ENCODE measurements at places on chromosomes 4 and X. TPM values are rescaled to one million over a fixed set of nuclear protein-coding genes. Genes with fewer than 3 reads are reported as not detected.

- DNase-seq, result no peak
Measured at GRCh38 chrX:54540289-54540688, 10.3 kb downstream of the GNL3L start.

GRCh38 chr4:28073860-28074555 is 1213.4 kb downstream of the STIM2 start:
- no peak for DNase-seq

- DNase-seq, result no peak
Measured at GRCh38 chrX:136030303-136031191, 45.3 kb downstream of the SLC9A6 start.

DNA sequence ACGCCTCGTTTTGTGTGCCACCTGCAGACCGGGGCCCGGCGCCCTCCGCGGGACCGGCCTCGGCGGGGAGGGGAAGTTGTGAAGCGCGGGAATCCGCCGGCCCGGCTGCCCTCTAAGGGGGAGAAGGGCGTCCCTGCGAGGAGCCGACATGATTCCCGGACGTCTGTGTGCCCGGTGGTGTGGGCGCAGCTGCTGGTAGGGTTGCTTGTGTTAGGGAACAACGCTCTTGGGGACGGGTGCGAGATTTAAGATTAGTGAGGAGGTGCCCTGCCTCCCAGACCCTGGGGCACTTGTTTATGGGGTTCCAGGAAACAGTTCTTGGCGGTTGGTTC is 627 bp downstream of the CDKN2AIP start:
- DNase-seq, result no peak

DNA sequence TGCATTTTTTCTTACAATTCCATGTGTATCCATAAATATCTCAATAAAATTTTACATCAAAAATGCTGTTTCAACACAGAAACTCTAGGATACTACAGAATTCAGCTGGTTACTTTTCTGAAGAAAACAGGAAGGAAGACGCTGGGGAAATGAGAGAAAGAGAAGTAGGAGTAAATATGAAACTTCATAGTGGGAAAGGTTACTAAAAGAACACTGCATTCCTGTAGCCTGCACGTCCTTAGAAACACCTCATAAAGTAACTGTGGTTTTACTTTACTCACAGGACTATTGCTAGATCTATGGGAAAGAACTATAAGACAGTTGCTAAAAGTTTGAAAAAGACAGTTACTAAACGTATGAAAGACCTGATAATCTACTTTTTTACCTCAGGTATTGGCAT is 23.1 kb downstream of the ATP11C start:
- no peak for DNase-seq

NDST4 gene
- total RNA-seq, result not detected

FAM199X gene
- 13.5 TPM for total RNA-seq

MAGEA4 gene
- total RNA-seq, result not detected

Data from esophagus squamous epithelium (tissue), 5 donors.